ENCODE measurements at places on chromosomes 2 and 18.

- DNase-seq: no peak
These were observed 332.7 kb downstream of the ZNF521 start for GRCh38 chr18:25019086-25019860.

- DNase-seq: no peak
These were observed 164.1 kb downstream of the CCDC85A start for GRCh38 chr2:56347881-56348280.

DNA sequence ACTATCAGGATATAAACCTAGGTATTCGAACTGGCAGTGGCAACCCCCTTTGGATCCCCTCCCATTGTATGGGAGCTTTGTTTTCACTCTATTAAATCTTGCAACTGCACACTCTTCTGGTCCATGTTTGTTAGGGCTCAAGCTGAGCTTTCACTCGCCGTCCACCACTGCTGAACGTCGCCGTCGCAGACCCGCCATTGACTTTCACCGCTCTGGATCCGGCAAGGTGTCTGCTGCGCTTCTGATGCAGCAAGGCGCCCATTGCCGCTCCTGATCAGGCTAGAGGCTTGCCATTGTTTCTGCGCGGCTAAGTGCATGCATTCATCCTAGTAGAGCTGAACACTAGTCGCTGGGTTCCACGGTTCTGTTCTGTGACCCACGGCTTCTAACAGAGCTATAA, 69.1 kb downstream of the LCLAT1 start:
- no peak for DNase-seq

GRCh38 chr2:71347517-71347916, 15.9 kb downstream of the ZNF638 start:
- DNase-seq: no peak

- DNase-seq: no peak
These were observed 202.1 kb upstream of the RND3 start for GRCh38 chr2:150689590-150689989.

GRCh38 chr18:34848695-34849094, 138.6 kb downstream of the DTNA start:
- DNase-seq: no peak

GRCh38 chr2:115543461-115543860, 1101.0 kb downstream of the DPP10 start:
- no peak for DNase-seq

GRCh38 chr2:239106314-239106908, 258.5 kb downstream of the TWIST2 start:
- peak; percentile 5 for DNase-seq

GRCh38 chr2:121189661-121190381, 95.2 kb downstream of the TFCP2L1 start:
- no peak for DNase-seq

DNA sequence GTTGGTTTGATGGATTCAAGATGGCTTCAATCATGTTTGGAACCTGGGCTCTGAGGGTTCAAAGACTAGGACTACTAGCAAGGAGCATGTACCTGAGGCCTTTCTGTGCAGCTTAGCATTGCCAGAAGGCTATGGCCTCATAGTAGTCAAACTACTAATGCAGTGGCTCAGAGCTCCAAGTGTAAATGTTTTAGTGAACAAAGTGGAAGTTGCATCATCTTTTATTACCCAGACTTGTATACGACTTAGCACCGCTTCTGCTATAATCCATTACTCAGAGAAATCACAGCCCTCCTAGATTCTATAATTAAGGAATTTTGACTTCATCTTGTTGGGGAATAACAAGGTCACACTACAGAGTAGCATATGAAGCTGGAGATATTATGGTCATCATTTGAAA, 210.5 kb downstream of the ERBB4 start:
- no peak for DNase-seq

GRCh38 chr18:61855449-61856378, 37.1 kb downstream of the RNF152 start:
- no peak for DNase-seq

- no peak for DNase-seq
These were observed 75.2 kb upstream of the GALNT5 start for GRCh38 chr2:157182204-157182709.

GRCh38 chr2:215052404-215052803, 86.0 kb downstream of the ABCA12 start:
- no peak for DNase-seq

- no peak for DNase-seq
These were observed 52.6 kb downstream of the SLC4A5 start for GRCh38 chr2:74290466-74291217.

DNA sequence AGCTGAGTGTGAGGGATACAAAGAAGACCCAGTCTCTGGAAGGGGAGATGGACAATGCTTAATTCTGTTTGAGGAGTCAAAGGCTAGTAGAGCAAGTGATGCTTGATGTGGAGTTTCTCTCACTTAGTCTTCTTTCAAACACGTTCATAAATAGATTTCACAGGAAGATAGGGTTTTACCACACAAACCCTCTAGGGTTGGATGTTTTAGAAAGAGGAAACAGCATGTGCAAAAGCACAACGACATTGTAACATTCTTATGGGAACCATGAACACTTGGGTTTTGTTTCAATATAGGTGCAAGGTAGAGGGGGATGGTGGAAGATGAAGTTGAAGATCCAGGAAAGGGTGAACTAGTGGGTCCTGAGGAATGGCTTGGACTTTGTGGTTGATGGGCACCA, 10.8 kb upstream of the EFEMP1 start:
- DNase-seq: no peak

DNA sequence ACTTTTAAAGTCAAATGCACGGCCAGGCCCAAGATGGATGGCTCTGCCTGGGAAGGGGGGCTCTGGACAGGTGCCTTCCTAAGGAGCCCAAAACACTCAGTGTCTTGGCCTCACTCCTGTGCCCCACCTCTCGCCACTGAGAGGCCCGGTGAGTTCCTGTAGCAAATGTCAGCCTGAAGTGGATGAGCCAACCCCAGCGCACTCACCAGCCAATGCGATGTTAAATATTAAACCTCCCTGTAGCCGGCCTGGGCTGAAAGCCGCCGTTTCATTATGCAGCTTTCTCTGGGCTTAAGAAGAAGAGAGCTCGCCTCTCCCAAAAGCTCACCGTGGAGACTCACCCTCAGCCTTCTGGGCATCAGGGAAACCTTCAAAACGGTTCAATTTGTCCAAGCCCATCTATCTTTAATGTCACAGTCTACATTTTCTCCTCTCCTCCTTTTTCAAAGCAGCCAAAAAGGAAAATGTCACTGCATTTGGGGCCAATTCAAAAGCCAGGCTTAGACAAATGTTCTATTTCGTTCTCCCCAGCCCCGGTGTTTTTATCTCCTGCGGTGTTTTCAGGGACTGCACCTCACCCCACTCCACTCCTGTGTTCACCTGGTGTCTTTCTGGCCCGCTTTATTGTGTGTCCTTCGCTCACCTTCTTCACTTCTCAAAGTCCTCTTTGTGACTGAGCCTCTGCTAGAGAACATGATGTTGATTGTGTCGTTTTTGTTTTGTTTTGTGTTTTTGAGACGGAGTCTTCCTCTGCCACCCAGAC, 124.0 kb downstream of the NRP2 start:
- DNase-seq: no peak

- DNase-seq: no peak
These were observed 54.8 kb upstream of the TUBA3E start for GRCh38 chr2:130252880-130253645.

GRCh38 chr2:154140249-154141025, 268.7 kb downstream of the GALNT13 start:
- DNase-seq: no peak

GRCh38 chr2:153228904-153229303, 249.7 kb downstream of the RPRM start:
- DNase-seq: no peak

- no peak for DNase-seq
These were observed 2.5 kb downstream of the MRPL35 start for GRCh38 chr2:86201671-86202335.

DNA sequence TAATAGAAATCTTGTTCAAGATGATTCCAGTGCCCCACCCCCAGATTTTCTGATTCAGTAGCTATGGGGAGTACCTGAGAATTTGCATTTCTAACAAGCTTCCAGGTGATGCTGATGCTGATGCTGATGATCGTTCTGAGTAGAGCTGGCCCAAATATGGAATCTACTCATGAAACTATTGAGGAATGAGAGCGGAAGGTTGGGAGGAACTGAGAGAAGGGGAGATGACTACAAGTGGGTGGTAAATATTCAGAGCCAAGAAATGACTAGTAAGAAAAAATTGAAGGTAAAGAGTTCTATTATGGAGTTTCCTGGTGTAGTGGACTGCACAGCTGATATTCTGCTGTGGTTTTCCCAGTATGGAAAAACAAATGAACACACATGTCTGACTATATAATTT, 235.4 kb upstream of the FN1 start:
- DNase-seq: no peak

GRCh38 chr18:13874558-13874957, 40.8 kb downstream of the MC2R start:
- DNase-seq: no peak

GRCh38 chr2:185130685-185131084, 532.4 kb downstream of the ZNF804A start:
- DNase-seq: no peak

DNA sequence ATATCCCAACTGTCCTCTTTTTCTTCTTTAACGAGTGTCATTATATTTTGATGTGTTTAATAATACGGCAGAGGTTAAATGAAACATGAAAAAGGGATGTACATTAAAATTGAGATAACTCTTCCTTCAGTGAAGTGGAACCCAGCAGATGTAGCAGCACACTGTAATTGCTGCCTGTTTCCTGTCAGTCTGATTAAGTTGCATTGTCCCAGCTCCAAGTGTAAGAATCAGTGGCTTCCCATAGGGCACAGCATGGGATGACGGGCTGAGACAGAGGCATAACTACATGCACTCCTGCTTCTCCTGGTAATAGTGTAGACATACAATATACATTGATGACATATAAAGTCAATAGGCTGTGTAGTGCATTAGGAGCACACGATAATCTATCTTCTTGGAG, 175.8 kb upstream of the TCF4 start:
- DNase-seq: no peak
